Epithelial cell of prostate (primary cell): ENCODE measurements at places on chromosomes 11 and 22.

- no peak for DNase-seq
Observed at GRCh38 chr11:70135625-70136059, 57.5 kb downstream of the ANO1 start.

GRCh38 chr22:47695176-47695575 lies 932.7 kb downstream of the TBC1D22A start:
- DNase-seq = no peak

- DNase-seq = no peak
Observed at GRCh38 chr11:124880290-124880611, 15.0 kb downstream of the ROBO3 start.

- DNase-seq = no peak
Observed at GRCh38 chr11:68977781-68978625, 2.8 kb downstream of the MRGPRD start.

- DNase-seq = no peak
Observed at GRCh38 chr22:39296535-39296934, 22.9 kb downstream of the RPL3 start.

DNA sequence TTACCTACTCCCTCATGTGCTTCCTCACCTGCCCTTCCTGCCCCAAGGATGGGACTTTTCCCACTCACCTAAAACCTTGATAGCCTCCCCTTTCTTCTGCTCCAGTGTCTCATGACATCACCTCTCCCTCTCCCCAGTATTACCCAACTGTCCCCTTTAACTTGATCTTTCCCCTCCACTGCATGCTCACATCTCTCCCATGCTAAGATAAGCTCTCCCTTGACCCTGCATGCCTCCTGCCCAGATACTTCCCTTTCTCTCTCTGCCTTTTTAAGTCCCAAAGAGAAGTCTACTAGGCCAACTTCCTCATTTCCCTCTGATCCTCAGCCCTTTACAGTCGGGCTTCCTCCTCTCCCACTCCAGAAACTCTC lies 14.8 kb downstream of the CD3E start:
- DNase-seq = no peak

GRCh38 chr11:71335371-71335770 lies 83.0 kb upstream of the SHANK2 start:
- no peak for DNase-seq

DNA sequence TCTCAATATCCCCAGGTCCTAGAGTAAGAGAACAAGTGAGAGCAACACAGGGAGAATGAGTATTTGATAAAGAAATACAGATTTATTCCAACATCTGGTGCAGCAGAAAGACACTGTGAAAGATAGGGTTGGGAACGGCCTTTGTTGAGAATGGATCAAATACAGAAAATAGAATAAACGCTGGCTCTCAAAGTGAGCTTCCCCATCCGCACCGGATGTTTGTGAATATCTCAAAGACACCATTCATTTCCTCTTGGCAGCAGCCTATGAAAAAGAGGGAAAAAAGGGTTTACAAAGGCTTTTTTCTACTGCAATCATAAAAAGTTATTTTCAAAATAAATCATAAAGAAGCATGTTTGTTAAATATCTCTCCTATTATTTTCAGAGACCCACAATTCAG lies 279.3 kb downstream of the CASP12 start:
- DNase-seq = no peak

- DNase-seq = no peak
Observed at GRCh38 chr11:69369945-69370344, 76.0 kb downstream of the MYEOV start.

- no peak for DNase-seq
Observed at GRCh38 chr22:49676230-49676629, 151.4 kb downstream of the BRD1 start.

- no peak for DNase-seq
Observed at GRCh38 chr22:39428597-39429071, 28.2 kb upstream of the MGAT3 start.

GRCh38 chr22:47155912-47156311 lies 393.5 kb downstream of the TBC1D22A start:
- no peak for DNase-seq

DNA sequence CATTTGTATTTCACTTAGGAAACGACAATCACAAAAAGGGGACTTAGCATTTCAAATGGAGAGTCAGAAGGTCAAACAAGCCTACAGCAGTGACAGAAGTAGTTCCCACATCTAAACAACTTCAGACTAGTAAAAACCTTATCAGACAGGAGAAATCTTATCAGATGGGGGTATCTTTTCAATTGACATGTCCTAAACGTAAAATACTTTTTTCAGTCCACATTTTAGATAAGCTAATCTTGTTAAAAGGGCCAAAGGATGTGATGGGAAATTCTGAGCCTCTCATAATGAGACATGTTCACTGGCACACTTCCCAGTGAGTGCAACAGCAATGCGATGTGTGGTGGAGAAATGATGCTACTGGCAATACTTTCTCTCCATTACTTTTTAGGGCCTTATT lies 2.4 kb downstream of the MAPK1 start:
- DNase-seq = no peak

GRCh38 chr11:35272391-35272902 lies 133.5 kb downstream of the CD44 start:
- DNase-seq = no peak

DNA sequence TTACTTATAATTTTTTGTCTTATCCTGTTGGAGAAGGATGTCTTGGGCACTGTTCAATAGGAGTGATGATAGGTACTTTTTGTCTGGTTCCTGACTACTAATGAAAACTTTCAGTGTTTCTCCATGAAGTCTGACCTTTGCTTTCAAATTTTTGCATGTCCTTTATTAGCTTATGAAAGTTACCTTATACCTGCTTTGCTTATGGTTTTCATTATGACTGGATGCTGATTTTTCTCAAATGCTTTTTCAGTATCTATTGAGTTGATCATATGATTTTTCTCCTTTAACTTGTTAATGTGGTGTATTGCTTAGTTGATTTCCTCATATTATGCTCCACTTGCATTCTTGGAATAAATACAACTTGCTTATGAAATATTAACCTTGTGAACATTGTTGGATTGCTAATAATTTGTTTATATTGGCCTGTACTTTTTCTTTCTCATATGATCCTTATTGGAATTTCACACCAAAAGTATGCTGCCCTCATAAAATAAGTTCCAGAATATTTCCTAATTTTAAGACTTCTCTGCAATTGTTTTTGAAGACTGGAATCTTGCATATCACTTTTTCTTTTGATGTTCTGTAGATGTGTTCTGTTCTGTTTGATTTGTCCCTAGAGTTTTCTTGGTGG lies 85.0 kb upstream of the SC5D start:
- no peak for DNase-seq

GRCh38 chr11:11661326-11662040 lies 39.7 kb upstream of the GALNT18 start:
- DNase-seq = no peak

DNA sequence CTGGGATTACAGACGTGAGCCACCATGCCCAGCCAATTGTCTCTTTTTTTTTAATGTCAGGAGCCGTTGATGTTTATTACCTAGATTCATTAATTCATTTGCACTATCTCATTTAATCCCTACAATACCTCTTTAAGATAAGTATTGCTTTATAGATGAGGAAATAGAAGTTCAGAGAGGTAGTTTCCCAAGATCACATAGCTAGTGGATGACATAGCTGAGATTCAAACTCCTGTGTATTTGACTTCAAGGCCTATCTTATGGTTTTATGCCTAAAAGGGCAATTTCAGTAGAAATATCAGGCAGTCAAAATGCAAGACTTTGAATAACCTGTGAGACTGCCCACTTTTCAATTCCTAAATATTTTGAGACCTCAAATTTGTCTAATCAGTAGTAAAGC lies 66.5 kb downstream of the PPME1 start:
- no peak for DNase-seq

- no peak for DNase-seq
Observed at GRCh38 chr11:196786-197731, 4.2 kb downstream of the SCGB1C1 start.

- DNase-seq = no peak
Observed at GRCh38 chr11:86161837-86162236, 82.7 kb upstream of the EED start.
